C1 segment of cervical spinal cord (tissue), 14 donors: ENCODE measurements at places on chromosomes 11 and 22.

- no peak for DNase-seq
These were observed 494.0 kb downstream of the MIAT start for GRCh38 chr22:27151407-27151806.

GRCh38 chr11:3836903-3837302 lies 3.9 kb downstream of the RHOG start:
- DNase-seq, result no peak

DNA sequence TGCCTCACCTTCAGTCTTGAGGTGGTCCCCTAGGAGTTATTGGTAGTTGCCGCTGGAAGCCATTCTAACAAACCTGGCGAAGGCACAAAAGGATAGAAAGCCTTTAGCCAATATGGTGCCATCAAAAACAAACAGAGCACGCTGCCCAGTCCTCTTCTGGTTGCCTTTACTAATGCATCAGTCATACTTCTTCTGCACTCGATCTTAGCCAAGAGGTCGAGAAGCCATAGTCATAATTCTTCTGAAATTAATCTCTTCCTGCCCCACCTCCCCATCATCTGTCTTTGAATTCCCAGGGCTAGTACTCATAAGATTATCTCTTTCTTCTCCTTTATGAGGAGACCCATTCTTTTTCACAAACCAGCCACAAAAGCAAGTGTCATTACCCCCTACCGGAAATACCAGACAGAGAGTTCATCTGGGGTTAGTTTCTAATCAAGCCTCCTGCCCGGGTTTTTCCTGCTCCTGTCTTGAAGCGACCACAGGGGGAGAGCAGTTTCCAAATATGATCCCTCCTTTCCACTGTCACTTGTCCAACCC lies 21.4 kb upstream of the EHF start:
- no peak for DNase-seq

DNA sequence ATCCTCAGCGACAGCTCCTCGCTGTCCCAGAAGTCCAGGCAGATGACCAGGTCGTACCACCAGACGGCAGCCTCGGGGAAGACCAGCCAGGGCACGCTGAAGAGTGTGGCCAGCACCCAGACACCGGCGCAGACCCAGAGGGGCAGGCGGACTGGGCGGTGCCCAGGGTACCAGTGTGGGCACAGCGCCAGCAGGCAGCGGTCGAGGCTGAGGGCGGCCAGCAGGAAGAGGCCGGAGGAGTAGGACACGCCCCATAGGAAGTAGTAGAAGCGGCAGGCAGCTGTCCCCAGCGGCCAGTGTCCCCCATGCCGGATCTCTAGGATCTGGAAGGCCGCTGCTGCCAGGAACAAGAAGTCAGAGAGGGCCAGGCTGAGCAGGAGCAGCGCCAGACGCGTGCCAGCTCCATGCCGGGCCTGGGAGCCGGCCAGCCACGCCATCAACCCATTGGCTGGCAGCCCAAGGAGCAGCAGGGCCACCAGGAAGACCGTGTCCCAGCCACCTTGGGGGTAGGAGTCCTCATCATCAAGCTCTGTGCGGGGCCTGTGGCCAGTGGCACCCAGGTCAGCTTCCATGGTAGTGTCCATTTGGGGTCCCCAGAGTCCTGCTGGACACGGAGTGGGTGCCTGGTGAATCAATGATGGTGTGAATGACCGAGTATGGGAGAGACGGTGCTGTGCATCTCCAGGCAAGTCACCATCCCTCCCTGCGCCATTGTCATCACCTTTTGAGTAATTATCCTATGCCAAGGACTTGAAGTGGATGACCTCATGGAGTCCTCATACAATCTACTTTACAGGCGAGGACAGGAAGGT lies at the start of gene GPR152:
GPR152 (minus strand) TSS at position 589 of the 812 bp plus-strand sequence; CDS start at position 584, 5 bp downstream.
- no peak for DNase-seq

DNA sequence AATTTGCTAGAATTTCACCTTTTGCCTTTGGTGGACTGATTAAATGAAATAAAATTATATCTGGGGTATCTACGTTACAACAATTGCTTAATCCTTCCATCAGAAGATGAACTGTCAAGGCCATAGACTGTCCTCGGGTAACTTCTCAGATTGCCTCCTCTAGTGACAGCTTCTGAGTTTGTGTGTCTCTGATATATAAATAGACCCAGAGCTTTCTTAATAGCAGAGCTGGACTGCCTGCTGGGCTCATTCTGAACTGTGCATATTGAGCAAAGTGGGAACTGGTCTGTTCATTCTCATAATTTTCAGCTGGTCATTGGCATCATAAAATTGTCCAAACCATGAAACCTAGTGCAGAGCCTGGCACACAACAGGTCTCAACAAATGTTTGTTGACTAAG lies 99.1 kb upstream of the GRAMD1B start:
- DNase-seq, result no peak

- no peak for DNase-seq
These were observed 212.2 kb downstream of the GRIK4 start for GRCh38 chr11:120723751-120724150.

DNA sequence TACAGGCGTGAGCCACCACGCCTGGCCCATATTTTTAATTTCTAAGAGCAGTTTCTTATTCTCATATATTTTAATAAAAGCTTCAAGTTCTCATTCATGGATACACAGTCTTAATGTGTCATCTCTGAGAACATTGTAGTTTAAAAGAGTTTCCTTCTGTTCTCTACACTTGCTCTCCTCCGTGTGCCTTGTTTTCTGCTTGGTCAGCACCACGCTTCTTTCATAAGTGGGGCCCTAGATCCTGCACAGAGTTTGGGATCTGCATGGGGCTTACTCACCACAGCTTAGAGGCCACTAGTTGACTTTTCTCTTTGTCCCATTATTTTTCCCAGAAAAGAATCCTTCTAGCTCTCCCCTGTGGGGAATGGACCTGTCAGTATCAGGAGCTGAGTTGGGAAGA lies 58.8 kb downstream of the PPP6R2 start:
- no peak for DNase-seq

DNA sequence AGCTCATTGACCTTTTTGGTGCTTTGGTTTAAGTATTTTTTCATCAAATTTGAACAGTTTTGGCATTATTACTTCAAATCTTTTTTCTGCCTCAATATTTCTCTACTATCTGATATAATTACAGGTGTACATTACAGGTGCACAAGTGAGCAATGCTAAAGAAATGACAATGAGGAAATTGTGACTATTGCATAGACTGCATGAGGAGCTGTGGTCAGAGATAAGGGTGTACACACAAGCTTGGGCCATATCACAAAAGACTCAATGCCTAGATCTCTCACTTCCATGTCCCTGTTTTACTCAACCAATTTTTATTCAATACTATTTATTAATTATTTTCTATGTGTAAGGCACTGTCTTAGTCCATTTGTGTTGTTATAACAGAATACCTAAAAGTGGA lies 251.0 kb upstream of the UBASH3B start:
- DNase-seq, result no peak

DNA sequence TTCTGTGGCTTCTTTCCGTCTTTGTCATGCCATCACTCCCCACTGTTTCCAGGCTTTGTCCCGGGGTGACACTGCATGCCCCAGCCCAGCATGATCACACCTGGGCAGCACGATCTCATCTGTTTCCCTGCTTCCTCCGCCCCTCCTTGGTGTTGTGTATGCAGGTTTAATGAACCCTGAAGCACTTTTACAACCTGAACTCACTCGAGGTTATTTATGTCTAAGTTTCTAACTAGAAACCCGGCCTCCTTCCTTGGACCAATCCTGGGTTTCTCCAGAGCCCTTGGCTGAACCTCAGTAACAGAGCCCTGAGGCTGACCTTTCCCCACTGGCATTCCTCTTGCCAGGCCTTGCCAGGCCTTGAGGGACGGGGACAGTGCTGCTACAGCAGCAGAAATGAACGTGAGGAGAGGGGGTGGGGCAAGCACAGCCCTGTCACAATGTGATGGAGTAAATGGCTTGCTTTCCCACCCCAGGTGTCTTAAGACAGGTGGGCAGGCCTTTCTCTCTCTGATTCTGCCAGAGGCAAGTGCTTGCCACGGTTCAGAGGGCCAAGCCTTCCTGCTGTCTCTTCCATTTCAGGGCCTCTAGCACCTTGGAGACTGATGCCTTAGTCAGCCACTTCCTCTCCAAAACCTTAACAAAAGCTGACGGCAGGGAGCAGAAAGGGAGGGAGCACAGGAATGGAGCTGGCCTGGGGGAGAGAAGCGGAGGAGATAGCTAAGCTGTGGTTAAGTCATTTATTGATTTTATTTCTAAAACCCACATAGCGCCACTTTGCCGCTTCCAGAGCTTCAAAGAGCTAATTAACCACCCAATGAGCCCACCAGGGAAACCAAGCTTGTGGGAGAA lies 3.1 kb upstream of the PYGM start:
- DNase-seq, result no peak

DNA sequence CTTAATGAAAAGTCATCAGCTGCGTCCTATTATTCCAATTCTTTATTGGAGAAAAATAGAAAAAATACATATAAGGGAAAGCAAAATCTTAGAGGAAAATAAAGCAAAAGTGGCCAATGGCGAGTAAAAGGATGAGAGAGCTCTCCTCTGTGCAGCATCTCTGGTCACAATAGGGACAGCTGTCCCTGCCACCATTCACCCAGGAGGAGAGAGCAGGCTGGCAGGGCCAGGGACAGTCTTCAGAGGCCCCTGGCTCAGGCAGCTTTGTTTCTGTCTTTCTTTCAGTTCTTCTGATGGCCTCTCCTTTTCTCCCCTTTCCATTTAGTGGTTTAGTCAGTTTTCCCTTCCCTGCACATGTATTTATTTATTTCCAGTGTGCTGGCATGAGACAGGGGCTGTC lies 941.3 kb downstream of the NTM start:
- DNase-seq, result no peak

DNA sequence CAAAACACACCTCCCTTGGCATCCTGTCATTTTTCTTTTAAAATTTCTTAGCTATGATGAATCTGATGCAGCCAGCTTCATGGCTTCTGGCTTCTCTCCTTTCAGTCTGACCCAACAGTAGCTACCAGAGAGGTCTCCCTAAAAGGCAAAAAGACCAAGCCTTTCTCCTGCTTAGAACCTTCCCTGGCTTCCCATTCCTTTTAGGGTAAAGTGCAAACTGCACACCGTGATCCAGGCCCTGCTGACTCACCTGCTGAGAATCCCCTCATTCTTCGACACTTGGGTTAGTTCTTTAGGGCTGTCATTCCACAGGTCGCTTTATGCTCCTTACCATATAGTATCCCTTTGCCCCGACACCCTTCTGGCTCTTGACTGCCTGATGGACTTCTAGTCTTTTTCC lies 362.4 kb downstream of the MIAT start:
- DNase-seq, result no peak

GRCh38 chr11:41458641-41459040 lies 811 bp downstream of the LRRC4C start:
- no peak for DNase-seq

DNA sequence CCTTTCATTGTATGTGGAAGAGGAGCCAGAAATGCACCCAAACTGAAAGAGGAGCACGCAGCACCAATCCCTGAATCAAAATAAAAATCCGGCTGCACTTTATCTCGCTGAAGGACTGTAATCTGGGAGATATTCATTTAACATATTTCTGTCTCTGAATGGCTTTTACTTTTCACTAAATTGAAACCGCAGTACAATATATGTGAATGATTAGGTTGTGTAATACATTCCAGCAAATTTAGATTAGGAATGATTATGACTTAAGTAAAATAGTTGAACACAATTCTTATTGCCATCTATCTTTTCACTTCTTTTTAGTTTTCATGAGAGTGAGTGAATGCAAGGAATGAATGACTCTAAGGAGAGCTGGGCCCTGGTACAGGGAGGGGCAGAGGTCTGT lies 232.1 kb downstream of the ST3GAL4 start:
- no peak for DNase-seq

DNA sequence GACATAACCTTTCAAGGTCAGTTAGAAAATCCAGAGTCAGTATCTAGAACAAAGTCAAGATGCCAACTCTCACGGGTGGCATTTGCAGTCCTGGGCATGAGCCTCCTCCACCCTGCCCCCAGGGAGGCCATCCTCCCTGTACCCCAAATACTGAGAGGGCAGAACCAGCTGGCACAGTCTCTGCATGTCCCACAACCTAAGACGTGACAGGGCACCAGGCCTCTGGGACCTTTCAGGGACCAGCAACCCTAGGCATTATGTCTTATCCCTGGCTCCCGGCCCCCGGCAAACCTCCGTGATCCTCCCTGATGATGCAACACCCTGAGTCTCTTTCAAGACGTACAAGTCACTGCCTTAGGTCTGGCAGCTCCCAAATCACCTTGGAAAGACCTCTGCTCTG lies 2.0 kb downstream of the MB start:
- no peak for DNase-seq

DNA sequence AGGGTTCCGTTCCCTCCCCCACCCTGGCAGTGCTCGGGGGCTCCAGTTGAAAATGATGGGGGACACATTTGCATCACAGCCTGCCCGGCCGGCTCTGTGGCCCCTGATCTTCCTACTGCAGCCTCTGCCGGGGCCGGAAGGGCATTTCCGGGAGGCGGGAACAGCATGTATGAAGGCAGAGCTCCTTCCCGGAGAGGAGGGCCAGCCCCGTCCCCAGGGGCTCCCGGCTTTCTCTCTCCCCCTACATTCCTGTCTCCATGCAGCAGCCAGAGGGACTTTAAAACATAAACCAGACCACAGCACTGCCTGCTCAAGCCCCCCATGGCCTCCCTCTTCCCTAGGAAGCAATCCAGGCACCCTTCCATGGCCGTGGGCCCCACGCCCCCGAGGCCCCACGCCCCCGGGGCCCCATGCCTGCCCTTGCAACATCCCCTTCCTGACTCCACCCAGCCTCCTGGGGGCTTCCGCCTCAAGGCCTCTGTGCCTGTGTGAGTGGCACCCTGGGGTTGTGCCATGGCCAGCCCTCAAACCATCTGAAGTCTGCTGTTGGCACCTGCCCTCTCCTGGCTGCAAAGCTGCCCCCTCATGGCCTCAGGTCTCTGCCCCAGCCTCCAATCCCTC lies 73.1 kb downstream of the CDKN1C start:
- DNase-seq, result no peak

GRCh38 chr11:74319139-74319816 lies 7.8 kb upstream of the P4HA3 start:
- DNase-seq, result no peak

GRCh38 chr11:78057462-78058055 lies 6.1 kb upstream of the THRSP start:
- DNase-seq, result no peak

GRCh38 chr11:27462543-27462942 lies 10.0 kb downstream of the LGR4 start:
- DNase-seq, result no peak

- DNase-seq, result no peak
These were observed 33.2 kb downstream of the ZNF195 start for GRCh38 chr11:3345736-3346135.
